Fibroblast of villous mesenchyme (primary cell): ENCODE measurements at places on chromosomes 3 and 15. TPM values are rescaled to one million over a fixed set of nuclear protein-coding genes. Genes with fewer than 3 reads are reported as not detected.

DNA sequence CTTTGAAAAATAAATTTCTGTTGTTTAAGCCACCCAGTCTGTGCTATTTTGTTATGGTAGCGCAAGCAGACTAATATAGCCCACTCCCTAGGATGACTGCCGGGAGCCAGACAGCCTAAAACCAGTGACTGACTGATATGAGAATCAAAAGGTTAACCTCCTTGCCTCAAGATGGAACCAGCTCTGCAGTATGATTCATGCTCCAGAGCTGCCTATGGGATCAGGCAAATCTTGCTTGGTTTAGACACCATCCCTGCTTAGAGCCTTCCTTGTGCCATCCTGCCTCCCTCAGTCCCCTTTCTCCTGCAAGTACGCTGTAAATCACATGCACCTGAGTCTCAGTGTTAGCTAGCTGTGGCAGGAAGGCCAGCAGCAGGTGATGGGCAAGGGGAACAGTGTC is 39.3 kb downstream of the TRANK1 start:
- DNase-seq = no peak

- DNase-seq = peak; percentile 57
These were observed 7.5 kb upstream of the ALCAM start for GRCh38 chr3:105359098-105359762.

STXBP5L gene
- under 0.01 TPM in 1 of 2 replicates, not detected in the other for total RNA-seq

MRPL3 gene
- 98.9 and 123 TPM in 2 replicates for total RNA-seq

XCR1 gene
- total RNA-seq = not detected in 2 replicates
